ENCODE measurements at places on chromosomes 16 and 17. TPM values are rescaled to one million over a fixed set of nuclear protein-coding genes. Genes with fewer than 3 reads are reported as not detected.

The CETP gene
- total RNA-seq: 0.90 TPM

The SEC14L1 gene
- 271 TPM for total RNA-seq

The KRT31 gene
- total RNA-seq: not detected

The LCMT1 gene
- total RNA-seq: 27.4 TPM

The SLFN14 gene
- total RNA-seq: not detected

The ACADVL gene
- 322 TPM for total RNA-seq

The CSH2 gene
- not detected for total RNA-seq

The TTC19 gene
- total RNA-seq: 30.1 TPM

The AGRP gene
- total RNA-seq: not detected

The WFDC1 gene
- not detected for total RNA-seq

The PLEKHG4 gene
- 27.6 TPM for total RNA-seq
